ENCODE measurements at places on chromosomes 3 and 15.

DNA sequence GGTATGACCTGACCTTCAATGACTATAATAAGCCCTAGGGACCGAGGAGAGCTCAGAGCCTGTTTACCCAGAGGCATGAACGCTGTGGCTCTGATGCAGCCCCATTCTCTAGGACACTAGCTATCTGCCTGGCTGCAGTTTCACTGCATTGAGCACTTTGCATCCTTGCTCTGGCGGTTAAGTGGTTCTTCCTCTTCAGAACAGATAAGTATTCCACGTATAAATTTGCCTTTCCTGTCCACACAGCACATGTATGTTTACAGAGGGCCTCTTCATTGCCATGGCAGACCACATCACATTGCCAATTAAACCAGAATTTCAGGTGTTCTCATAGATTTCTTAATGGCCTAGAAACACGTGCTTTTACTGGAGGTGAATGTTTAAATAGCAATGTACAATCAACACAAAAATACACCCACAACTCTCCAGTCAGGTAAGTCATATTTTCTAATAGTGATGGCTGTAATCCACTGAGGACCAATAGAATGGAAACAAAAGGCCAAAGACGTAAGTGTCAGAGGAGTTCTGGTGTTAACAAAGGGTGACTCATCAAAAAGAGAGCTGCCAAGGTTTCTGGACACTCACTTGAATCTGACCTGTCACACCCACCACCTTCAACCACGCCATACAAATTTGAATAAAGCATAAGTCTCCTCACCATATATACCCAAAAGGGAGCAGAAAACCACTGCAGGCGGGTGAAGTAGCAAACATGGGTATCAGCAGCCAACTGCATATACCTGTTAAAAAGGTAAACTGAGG is 553.4 kb downstream of the OCA2 start:
- no peak for DNase-seq

- no peak for DNase-seq
Measured at GRCh38 chr15:95284933-95285421, 1045.5 kb upstream of the NR2F2 start.

- DNase-seq = no peak
Measured at GRCh38 chr3:4322635-4323034, 19.5 kb downstream of the SETMAR start.

DNA sequence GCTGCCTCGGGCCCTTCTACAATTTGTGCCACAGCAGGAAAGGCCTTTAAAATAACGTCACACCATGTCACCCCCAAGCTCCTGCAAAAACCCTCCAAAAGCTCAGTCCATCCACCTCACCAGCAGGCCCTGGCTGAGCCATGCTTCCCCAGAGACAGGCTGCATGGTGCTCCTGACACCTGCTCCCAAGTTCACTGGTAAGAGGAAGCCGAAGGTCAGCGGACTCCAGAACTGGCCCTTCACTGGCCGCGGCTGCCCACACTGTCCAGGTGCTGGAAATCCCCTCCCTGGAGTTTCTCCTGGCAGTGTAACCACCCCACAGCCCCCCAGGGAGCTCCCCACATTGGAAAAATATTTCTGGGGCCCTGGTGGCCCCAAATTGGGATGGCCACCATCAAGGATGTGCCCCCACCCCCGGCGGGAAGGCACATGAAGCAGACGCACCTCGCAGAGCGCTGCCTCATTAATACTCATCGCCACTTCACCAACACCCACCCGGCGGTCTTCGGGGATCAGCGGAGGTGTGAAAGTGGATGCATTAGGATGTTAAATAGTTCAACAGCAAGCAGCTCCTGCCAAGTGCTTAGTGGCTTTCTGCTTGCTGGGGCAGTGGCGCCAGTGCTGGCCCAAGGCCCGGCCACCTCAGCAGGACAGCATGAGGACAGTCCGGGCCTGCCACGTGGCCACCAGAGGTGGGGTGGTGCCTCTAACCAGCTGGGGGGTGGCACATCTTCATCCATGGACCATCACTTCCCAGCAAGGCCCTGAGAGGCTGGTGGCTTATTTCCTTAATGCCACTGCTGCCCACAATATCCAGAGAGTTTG is 146.1 kb upstream of the IQSEC1 start:
- no peak for DNase-seq

GRCh38 chr3:100852840-100853239 is 140.4 kb downstream of the ABI3BP start:
- DNase-seq = no peak

GRCh38 chr3:49563040-49563578 is 8.8 kb downstream of the BSN start:
- DNase-seq = no peak

DNA sequence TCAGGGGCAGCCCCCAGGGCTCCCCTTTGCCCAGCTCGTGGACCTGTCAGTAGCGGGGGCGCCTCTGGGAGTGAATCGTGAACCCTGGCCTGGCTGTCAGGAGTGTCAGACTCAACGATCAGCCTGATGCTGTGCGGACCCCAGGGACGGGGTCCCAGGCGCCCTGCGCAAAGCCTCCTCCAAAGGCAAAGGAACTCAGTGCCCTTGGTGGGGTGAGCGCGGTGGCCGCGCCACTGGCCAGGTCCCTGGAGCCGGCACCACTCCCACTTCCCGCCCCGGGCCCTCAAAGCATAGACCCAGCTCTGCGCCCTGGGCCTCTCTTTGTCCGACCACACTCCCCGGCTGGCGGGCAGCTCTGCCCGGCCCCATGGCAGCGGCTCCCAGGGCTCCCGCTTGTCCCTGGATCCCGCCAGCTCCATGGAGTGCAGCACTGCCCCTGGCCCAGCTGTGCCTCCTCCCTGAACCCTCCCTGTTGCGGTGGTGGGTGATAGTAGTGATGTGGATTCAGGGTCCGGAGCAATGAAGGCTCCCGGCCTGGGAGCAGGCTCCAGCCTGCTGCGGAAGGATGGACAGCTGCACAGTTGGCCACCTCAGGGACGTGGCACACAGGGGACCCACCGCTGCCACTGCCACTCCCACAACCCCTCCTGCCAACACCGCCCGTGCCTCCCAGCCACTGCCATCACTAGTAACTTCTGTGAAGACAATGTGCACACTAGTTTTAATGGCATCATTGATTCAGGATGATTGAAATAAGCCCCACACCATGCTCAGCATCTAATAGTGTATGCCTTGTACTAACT is 263.8 kb downstream of the ZBBX start:
- no peak for DNase-seq

DNA sequence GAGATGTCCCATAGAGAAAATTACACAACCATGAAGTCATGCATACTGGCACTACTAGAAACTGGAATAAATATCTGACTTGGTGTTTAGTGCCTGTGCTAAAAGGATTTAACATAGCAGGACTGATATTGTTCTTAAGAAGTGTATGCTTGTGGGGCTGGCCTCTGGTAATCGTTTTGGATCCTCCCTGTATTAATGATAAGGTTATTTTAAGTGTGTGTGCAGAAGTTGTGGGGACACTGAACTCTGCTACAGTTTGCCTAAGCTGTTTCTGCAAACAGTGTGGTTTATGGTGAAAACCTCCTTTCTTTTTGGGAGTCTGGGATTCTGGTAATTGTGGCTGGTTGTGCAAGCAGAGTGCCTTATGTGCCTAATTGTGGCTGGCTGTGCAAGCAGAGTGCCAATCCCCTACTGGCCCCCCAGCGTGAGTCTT is 120.8 kb downstream of the CLASP2 start:
- DNase-seq = no peak

- DNase-seq = no peak
Measured at GRCh38 chr15:57915827-57916531, 149.5 kb downstream of the ALDH1A2 start.

- peak; percentile 63 for DNase-seq
Measured at GRCh38 chr3:46829699-46830208, 33.5 kb downstream of the MYL3 start.

DNA sequence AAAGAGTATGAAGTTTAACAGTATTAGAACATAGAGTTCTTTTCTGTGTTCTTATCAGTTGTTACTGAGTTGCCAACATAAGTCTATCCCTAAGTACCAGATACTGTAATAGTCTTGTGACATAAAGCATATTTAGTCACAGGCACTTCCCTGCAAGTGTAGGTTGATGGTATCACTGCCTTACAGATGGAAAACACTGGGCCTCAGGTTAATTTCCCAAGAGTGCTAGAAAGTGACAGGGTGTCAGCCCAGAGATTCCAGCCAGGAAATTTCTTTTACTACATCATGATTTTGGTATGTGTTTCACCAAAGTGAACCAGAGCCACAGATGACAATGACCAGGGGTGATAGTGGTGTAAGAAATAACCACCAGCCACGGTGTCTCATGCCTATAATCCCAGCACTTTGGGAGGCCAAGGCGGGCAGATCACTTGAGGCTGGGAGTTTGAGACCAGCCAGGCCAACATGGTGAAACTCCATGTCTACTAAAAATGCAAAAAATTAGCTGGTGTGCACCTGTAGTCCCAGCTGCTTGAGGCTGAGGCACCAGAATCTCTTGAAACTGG is 3.2 kb downstream of the EIF1B start:
- DNase-seq = no peak

DNA sequence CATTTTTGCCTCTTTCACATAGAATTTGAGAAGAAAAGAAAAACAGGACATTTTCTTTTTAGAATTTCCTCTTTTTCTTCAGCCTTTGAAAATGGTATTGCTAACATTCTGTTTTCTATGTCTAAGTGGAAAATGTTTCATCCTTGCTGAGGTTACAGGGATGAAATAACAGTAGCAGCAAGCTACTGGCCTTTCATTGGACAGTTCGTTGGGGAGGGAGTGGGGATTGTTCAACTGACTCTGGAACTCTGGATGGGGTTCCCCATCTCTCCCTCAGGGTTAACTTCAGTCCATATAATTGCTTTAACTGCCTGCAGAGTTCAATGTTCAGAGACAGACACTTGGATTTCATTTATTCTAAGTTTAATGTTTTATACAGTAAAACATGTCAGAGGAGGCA is 346.0 kb downstream of the NLGN1 start:
- DNase-seq = no peak

DNA sequence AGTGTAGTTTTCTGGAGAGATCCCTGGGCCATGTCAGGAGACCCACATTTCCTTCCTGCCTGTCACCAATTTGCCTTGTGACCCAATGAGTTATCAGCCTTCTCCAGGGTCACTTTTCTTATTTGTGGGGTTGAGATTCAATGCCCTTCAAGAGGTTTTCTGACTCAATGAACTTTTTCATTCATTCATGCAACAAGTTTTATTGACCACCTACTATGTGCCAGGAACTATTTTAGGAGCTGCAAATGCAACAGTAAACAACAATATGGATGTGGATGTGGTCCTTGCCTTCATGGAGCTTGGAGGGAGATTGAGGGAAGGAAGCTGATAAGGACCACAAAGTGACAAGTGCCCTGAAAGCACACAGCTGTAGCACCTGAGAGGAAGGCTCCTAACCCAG is 142.8 kb downstream of the OPA1 start:
- no peak for DNase-seq

GRCh38 chr15:77516786-77517185 is 96.1 kb downstream of the HMG20A start:
- DNase-seq = no peak

DNA sequence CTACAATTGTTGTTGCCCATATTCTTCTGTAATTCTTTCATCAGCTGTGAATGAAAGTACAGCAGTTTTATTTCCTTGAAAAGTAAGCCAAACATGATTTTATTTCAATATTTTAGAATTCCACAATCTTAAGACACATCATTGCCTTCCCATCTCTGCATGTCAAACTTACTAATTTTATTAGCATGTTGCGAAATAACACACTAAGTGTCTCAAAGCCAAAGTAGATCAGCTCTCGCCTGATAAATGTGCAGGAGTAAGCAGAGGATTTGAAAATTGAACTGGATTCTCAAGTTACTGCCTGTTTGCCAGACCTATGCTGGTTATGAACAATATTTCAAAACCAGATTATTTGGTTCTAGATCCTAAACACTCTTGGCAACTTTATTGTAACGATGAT is 25.7 kb downstream of the TGFBR2 start:
- DNase-seq = no peak

- no peak for DNase-seq
Measured at GRCh38 chr3:175356899-175357324, 497.8 kb downstream of the NAALADL2 start.

- no peak for DNase-seq
Measured at GRCh38 chr15:29937956-29938355, 115.7 kb upstream of the TJP1 start.

DNA sequence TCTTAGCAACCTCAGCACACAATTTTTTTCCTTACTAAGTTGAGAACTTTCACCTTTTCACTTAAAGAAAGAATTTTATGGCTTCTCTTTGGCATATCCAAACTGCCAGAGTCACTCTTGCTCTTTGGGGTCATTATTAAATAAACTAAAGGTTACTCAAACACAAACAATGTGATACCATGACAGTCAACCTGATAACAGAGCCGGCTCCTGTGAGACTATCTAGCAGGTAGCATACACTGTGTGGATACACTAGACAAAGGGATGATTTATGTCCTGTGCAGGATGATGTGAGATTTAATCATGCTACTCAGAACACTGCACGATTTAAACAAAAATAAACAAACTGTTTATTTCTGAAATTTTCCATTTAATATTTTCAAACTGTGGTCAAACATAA is 35.6 kb downstream of the LRRFIP2 start:
- DNase-seq = no peak

GRCh38 chr3:196654006-196654734 is 14.7 kb downstream of the NRROS start:
- no peak for DNase-seq

- no peak for DNase-seq
Measured at GRCh38 chr3:45683417-45684326, 5.5 kb upstream of the SACM1L start.

DNA sequence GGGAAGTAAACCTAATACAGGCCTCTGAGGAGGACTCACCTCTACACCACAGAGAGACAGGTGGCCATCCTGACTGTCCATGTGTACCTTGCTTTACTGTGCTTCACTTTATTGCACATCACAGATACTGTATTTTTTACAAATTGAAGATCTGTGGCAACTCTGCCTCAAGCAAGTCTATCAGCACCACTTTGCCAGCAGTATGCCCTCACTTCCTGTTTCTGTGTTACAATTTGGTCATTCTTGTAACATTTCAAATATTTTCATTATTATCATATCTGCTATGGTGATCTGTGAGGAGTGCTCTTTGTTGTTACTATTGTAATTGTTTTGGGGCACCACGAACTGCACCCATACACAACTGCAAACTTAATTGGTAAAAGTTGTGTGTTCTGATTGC is 78.0 kb downstream of the BBX start:
- no peak for DNase-seq

DNA sequence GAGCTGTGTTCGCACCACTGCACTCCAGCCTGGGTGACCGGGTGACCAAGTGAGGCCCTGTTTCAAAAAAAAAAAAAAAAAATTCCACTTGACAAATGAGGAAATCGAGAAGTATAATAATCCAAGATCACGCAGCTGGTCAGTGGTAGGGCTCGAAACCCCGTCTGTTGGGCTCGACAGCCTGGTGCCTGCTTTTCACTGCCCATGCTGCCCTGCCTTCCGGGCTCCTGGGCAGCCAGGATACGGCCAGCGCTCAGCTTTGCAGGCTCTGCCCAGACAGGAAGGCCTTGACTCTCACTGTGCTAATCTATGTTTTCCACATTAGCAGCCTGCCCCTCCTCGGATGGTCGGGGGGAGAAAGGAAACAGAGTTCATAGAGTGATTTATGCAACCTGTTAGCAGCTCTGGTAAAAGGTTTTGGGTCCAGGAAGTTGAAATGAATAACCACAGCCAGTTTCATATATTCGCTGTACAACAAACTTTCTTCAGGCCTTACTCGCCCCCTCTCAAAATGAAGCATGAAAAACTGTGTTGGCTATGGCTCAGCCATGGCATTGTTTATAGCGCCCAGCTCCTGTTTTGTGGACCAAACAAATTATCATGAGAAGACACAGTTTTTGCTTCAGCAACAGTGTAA is 108.8 kb downstream of the XXYLT1 start:
- no peak for DNase-seq

All from stimulated activated CD8-positive, alpha-beta memory T cell treated with anti-CD3 and anti-CD28 coated beads, Interleukin-4, amount 100 ng/mL, for 48 hours (primary cell).